ENCODE measurements at places on chromosomes 7 and 10. TPM values are rescaled to one million over a fixed set of nuclear protein-coding genes. Genes with fewer than 3 reads are reported as not detected.

The CYP2E1 gene
- total RNA-seq, result 0.13 TPM

- H3K4me1 ChIP-seq, result peaks cover 7% of the 10 kb centered on the region
- H3K4me3 ChIP-seq, result peak overlapping the region; percentile 72
- no peaks in the 10 kb centered on the region for H3K36me3 ChIP-seq
- peak; percentile 62 for DNase-seq
- peaks cover 9% of the 10 kb centered on the region for H3K27me3 ChIP-seq
- H3K27ac ChIP-seq, result no peak overlapping the region
Observed at GRCh38 chr10:79444199-79445119, 965 bp downstream of the ZCCHC24 start.

DNA sequence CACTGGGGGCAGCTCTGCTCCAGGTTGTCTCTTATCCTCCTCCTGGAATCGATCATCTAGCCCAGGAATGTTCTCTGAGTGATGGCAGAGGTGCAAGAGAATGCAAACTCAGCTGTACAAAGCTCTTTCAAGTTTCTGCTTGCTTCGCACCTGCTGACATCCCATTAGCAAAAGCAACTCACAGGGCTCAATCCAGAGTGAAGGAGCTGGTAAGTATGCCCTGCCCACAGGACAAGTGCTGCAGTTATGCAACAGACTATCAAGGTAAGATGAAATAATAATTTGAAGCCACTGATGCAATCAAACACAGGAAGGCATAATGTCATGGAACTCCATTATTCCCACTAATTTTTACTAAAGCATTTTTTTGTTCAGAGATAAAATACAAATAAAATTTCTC, 122.2 kb downstream of the GRM3 start:
- no peaks in the 10 kb centered on the region for H3K27me3 ChIP-seq
- H3K27ac ChIP-seq, result no peak overlapping the region
- H3K4me3 ChIP-seq, result no peak overlapping the region
- no peak for DNase-seq
- H3K4me1 ChIP-seq, result peaks cover 14% of the 10 kb centered on the region
- H3K36me3 ChIP-seq, result peaks cover 3% of the 10 kb centered on the region

The TUBB8 gene
- total RNA-seq, result 0.57 TPM

DNA sequence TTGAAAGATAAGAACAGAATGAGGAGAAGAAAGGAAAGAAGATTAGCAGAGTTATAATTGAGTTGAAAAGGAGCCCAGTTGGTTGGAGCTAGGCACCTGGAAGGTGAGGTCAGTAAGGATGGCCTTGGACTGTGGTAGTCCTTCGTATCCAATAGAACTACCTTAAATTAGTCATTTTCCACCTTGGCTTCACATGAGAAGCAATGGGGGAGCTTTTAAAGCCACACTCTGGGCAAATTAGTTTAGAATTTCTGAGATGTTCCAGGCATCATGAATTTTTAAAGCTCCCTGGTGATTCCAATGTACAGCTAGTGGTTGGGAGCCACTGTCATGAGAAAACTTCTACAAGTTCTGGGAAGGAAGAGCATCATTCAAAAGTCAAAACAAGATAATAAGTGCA, 27.3 kb upstream of the CYP3A5 start:
- H3K36me3 ChIP-seq, result no peaks in the 10 kb centered on the region
- no peak overlapping the region for H3K27ac ChIP-seq
- no peak for DNase-seq
- H3K4me3 ChIP-seq, result no peak overlapping the region
- no peaks in the 10 kb centered on the region for H3K27me3 ChIP-seq

The SCIN gene
- total RNA-seq, result 0.44 TPM

Data from H9 (cell line).